NCI-H774 (cell line): ENCODE measurements at places on chromosomes 16 and 17.

- DNase-seq: no peak
These were observed 15.0 kb downstream of the TRPV1 start for GRCh38 chr17:3594051-3594800.

DNA sequence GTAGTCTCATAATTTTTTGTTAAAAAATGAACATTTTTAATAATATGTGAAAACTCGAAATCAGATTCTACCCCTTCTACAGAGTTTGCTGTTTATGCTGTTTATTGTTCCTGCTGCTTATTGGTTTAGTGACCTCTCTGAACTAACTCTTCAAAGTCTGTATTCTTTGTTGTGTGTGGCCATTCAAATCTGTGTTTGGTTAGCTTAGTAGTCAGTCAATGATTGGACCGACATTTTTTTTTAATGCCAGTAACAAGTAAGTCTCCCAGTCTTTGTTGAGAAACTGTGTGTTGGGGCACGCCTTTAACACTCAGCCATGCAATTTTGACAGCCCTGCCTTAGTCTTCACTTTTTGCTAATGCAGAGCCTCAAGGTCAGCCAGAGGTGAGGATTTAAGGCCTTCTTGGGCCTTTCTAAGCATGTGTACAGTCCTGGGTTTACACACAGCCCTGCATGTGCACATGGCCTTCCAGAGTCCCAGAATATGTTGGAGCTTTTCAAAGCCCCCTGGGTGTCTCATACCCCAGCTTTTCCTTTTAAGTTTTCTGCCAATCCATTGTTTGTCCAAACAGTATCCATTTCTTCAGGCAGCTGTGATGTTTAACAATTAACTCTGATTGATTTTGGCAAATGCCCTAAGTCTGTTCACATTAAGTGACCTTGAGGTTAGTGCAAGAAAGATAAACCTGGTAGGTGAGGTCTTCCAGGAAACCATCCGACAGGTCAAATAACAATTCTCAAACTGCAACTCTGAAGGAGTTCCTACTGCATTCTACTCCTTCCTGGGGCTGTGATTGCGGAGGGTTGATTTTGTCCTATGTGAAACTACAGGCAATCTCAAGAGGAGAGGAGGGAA, 389.3 kb downstream of the PMP22 start:
- no peak for DNase-seq

DNA sequence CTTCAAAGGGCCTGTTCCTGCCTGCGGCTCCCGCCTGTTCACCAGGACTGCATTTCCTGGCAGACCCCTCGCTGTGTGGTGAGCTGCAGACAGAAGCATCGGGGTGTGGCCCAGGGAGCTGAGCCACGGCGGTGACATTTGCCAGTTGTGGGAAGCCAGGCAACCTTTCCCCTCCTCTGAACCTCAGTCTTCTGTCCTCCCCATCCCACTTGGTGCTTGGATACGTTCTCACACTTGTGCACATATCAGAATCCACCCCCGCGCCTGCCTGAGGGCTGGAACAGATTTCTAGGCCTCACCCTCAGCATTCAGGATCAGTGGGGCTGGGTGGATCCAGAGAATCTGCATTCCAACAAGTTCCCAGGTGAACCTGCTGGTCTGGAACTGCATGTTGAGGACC, 63.5 kb downstream of the CRISPLD2 start:
- DNase-seq: no peak

- DNase-seq: no peak
These were observed 67.3 kb upstream of the CACNG3 start for GRCh38 chr16:24188751-24189318.

DNA sequence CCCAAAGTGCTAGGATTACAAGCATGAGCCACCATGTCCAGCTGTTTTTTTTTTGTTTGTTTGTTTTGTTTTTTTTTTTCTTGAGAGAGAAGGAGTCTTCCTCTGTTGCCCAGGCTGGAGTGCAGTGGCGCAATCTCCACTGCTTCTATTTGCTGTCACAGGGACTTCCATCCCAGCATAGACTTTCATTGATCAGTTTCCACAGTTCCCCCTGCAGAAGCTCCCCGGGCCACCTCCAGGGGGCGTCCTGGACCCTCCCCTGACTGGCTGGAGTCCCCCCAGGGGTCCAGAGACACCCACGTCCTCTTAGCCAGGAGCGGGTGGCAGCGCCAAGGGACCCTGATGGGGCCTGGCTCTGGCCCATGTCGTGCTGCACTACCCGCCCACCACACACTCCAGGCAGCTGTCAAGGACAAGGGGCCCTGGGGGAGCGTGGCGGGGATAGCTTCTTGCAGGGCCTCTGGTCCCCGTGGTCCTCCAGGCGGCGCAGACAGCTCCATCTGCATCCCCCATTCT, 3.1 kb upstream of the NPW start:
- no peak for DNase-seq

DNA sequence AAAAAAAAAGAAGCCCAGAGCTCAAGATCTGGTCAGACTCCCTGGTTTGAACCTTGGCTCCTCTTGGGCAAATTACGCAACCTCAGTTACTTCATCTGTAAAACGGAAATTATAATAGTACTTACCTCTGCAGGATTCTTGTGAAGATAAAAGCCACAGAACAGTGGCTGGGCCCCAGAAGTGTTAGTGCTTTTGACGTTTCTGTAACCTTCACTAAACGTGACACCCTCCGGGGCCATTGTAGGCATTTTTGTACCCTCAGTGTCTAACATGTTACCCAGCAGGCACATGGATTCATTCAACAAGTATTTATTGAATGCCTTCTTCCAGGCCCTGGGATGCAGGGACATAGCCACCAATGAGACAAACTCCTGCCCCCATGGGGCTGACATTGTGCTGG, 58.0 kb downstream of the PITPNC1 start:
- DNase-seq: no peak

DNA sequence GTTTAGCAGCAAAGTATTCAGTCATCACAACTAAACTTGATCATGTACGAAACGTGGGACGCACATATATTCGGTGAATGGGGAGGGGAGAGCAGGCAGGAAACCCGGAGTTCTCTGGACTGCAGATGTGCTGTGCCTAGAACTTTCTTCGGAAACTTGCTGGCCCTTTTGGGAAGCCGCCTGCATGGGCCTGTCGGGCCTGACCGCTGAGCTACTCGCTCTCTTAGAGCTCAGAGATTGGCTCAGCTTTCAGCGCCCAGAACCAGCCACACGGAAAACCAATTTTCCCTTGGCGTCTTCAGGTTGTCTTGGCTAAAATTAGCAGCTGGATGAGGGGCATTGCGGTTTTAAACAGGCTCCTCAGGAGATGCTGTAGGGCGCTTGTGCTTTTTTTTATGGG, 38.1 kb downstream of the ZDHHC7 start:
- DNase-seq: no peak

- peak; percentile 8 for DNase-seq
These were observed 135.8 kb downstream of the WWOX start for GRCh38 chr16:78235168-78235800.
